ENCODE measurements at places on chromosomes 5 and 9. TPM values are rescaled to one million over a fixed set of nuclear protein-coding genes. Genes with fewer than 3 reads are reported as not detected.

DNA sequence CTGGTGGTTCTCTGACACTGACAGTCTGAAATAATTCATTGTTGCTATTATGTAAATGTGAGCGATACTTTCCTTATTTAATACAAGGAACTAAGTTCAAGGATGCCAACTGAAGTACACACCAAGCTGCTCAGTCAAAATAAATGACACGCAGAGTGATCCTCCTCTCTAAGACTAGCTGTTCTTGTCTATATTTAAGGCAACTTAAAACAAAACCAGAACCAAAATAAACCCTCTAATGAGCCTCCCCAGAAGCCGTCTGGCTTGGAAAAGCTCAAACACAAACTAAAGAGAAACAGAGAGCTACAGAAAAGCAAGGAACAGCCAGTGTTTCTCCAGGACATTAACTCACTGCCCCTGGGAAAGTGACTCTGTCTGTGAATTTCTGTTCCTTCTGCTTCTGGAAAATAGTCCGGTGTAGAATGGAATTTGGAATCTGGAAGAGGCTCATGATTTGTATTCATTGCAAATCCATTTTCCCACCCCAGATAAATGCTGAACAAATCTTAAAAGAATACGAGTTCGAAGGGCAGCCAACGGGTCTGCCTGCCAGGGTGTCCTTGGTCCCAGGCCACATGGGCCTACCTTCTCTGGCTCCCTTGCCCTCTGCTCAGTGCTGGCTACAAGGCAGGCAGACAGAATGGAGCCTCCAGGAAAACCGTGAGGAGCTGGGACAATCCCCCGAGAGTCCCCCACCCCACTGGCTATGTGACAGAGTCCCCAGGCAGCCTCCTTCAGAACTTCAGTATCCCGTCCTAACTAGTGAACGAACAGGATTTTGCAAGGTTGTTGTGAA is 14.8 kb downstream of the GGTA1 start:
- no peak overlapping the region for H3K27ac ChIP-seq
- no peak for DNase-seq
- no peaks in the 10 kb centered on the region for H3K36me3 ChIP-seq
- H3K4me1 ChIP-seq = no peaks in the 10 kb centered on the region

ZDHHC11 gene
- polyA plus RNA-seq = 4.7 TPM

- no peaks in the 10 kb centered on the region for H3K36me3 ChIP-seq
- H3K4me3 ChIP-seq = no peak overlapping the region
- no peak overlapping the region for H3K27ac ChIP-seq
These were observed 41.5 kb downstream of the PCDHAC2 start for GRCh38 chr5:141007791-141008190.

DNA sequence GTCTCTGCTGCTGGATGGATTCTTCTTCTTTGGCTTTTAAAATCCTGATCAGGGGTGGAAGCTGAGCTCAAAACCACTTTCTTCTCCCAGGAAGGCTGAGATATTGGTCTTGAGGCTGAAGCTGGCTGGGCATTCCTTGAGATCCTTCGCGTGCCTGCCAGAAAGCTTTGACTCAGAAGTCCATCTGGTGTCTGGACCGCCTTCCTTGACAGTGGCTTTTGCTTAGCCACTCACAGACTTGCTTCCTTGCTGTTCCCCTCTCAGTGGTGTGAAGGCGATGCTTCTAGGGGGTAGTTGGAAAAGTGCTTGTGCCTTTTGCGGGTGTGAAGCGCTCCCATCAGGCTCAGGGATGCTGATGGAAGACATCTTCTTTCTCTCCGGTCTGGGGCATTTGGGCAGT is 45.9 kb downstream of the RGS3 start:
- H3K4me1 ChIP-seq = peaks cover 6% of the 10 kb centered on the region
- no peak overlapping the region for H3K27ac ChIP-seq
- H3K36me3 ChIP-seq = no peaks in the 10 kb centered on the region
- H3K4me3 ChIP-seq = no peak overlapping the region
- no peak for DNase-seq

GRCh38 chr5:156981481-156981880 is 18.5 kb upstream of the TIMD4 start:
- H3K27ac ChIP-seq = no peak overlapping the region
- H3K4me3 ChIP-seq = no peak overlapping the region
- DNase-seq = no peak
- H3K27me3 ChIP-seq = no peaks in the 10 kb centered on the region

NAIP gene
- polyA plus RNA-seq = 1.7 TPM

GRCh38 chr5:127589309-127590030 is 59.4 kb upstream of the CTXN3 start:
- peaks cover 3% of the 10 kb centered on the region for H3K4me1 ChIP-seq
- H3K4me3 ChIP-seq = no peak overlapping the region
- H3K36me3 ChIP-seq = no peaks in the 10 kb centered on the region

NXNL2 gene
- 2.6 TPM for polyA plus RNA-seq

RMRP gene
- 169 TPM for polyA plus RNA-seq

DNA sequence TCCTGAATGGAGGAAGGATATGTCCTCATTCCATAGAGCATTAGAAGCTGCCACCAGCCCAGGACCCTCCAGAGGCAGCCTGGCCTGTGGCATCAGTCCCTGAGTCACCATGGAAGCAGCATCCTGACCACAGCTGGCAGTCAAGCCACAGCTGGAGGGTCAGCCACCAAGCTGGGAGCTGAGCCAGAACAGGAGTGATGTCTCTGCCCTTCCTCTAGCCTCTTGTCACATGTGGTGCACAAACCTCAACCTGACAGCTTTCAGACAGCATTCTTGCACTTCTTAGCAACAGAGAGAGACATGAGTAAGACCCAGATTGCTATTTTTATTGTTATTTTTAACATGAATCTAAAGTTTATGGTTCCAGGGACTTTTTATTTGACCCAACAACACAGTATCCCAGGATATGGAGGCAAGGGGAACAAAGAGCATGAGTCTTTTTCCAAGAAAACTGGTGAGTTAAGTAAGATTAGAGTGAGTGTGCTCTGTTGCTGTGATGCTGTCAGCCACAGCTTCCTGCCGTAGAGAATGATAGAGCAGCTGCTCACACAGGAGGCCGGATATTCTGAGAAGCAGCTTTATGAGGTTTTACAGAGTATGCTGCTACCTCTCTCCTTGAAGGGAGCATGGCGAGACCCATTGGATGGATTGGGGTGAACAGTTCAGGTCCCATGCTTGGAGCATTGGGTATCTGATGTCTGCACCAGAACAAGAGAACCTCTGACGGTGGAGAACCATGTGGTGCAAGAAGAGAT is 13.0 kb upstream of the CYFIP2 start:
- no peaks in the 10 kb centered on the region for H3K4me1 ChIP-seq
- no peak for DNase-seq
- no peak overlapping the region for H3K27ac ChIP-seq
- H3K4me3 ChIP-seq = no peak overlapping the region

Measured in H1 (cell line).